NCI-H2081 (cell line): ENCODE measurements at places on chromosomes 5 and 9.
A peak's percentile ranks its signal among the peaks of the same experiment; 100 is the strongest.

DNA sequence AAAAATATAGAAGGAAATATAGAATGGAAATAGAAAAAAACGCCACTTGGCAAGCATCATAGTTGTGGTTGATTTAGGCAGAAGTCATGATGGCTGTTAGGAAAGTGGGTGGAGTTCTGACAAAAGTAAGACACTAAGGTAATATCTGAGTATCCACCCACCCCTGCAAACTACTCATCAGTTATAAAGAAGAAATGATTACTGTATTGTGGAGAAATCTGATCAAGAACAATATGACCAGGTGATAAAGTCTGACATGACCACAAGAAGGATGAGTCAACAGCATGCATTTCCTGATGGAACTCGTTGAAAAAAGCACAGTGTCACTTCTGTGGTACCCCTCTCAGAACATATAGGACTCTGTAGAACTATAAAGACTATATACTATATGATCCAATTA lies 343.4 kb upstream of the PAPPA start:
- DNase-seq: no peak

DNA sequence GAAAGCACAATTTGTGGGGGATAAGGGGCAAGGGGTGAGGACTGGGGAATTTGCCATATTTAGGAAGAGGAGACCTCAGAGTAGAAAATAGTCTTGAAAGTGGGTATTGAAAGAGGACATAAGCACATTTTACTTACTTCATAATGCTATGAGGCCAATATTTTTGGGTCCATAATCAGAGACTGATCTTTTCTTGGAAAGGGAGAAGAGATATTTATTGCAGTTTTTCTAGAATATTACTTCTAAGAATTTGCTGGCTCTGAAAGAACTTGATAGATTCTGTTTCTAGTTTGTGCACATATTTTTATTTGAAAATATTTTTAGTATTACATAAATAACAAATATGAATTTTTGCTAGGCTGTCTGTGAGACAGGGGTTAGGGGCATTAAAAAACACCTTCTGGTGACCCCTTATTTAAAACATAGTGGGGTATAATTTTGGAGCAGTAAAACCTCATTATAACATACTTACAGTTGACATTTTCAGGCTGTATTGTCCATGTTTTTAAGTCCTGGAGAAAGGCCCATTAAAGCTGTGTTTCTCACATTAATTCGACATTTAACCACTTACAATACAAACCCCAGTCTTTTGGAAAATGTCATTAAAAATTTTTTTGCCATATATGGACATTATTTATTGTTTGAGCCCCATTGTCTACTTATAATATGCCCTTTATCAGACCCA lies 118.9 kb upstream of the NFIB start:
- DNase-seq: no peak

- DNase-seq: no peak
Observed at GRCh38 chr5:13249854-13250253, 694.6 kb downstream of the DNAH5 start.

DNA sequence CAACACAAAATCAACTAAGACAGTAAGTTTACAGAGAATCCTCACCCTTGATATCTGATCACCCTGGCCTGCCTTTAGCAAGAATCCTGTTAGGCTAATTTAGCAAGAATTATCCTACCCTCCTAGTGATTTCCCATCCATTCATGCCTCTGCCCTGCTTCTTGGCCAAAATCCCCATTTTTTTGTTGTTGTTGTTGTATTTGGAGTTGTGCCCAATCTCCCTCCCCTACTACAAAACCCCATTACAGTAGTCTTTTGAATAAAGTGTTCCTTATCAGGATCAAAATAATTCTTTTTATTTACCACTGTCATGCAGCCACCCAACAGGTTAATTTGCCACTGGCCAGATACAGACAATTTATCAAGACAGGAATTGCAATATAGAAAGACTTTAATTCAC lies 58.5 kb upstream of the CLINT1 start:
- peak; percentile 3 for DNase-seq

DNA sequence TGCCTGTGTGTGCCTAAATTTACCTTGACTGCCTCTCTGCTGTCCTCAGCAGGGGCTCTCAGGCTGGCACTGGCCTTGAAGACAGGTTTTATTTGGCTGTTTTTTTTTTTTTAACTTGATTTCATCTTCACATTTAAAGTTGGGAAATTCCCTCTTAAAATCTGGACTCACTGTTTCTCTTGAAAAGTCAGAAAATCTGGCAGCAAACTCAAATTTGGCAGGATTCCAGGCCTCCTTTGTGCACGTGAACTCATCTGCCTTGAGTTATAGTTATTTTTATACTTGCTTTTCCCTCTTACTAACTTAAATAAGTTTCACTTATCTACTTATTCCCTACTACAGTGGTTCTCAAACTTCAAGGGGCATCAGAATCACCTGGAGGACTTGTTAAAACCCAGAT lies 118.4 kb upstream of the MAP3K1 start:
- DNase-seq: no peak

DNA sequence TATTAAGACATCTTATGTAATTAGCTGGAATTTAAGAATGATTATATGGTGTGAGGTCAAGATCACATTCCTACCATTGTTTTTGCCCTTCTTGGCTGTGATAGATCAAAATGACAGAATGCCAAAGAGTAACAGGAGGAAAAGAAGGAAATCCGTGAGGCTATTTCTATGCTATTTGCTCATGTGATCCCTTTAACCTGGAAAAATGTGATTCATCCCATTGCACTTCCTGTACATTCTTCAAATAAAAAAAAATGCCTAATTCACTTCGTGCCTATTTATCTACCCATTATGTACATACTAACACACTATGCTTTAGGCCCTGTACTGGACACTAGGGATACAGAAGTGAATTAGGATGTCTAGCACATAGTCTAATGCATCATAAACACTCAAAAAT lies 154.1 kb upstream of the PAPPA start:
- DNase-seq: no peak
